ENCODE measurements at places on chromosomes 1 and 21.

- no peak for DNase-seq
These were observed 94.1 kb downstream of the ADARB1 start for GRCh38 chr21:45168522-45168921.

- no peak for DNase-seq
These were observed 28.3 kb downstream of the KIRREL1 start for GRCh38 chr1:158021721-158022120.

DNA sequence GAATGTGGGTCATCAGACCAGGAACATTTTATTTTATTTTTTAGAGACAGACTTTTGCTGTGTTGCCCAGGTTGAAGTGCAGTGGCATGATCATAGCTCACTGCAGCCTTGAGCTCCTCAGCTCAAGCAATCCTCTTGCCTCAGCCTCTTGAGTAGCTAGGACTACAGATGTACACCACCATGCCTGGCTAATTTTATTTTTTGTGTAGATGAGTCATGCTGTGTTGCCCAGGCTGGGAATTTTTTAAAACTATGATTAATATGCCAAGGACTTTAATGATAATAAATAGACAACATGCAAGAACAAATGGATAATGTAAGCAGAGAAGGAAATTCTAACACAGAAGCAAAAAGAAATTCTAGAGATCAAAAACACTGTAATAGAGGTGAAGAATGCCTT lies 142.4 kb downstream of the AK5 start:
- DNase-seq: no peak

GRCh38 chr1:147542569-147542897 lies 1.2 kb downstream of the BCL9 start:
- DNase-seq: no peak

- DNase-seq: no peak
These were observed 28.1 kb upstream of the KDM4A start for GRCh38 chr1:43621861-43622260.

DNA sequence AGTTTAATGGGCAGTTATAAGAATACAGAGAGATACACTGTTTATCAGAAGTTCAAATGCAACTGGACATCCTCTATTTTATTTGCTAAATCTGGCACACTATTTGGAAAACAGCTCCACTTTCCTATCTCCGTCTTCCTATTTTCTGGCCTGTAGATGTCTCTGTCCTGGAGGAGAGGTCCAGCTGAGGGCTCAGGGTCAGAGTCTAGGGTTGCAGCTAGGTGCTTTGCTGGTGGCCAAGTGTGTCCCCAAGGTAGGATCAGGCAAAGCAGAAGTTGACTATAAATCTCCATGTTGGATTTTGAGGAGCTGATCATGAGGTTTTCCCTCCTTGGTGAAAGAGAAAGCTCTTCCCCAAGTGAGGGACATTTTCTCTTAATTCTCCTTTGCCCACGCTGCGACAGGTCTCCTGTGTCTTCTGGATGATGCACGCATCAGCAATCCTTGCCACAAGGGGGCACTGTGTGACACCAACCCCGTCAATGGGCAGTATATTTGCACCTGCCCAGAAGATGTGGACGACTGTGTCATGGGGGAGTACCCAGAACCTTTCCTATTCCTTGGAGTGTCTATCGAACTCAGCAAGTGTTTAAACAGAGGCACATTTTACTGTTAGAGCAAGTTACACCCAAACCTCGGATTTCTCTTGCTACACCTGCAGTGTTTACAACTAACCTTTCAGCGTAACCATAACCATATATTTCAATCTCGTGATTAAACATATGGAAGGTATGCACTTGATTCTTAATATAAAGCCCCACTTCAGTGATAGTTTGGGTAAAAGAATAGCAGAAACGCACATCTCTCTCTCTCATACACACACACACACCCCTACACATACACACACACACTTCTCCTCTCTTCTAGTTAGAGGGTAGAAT lies 10.2 kb downstream of the ADAM30 start:
- DNase-seq: no peak

DNA sequence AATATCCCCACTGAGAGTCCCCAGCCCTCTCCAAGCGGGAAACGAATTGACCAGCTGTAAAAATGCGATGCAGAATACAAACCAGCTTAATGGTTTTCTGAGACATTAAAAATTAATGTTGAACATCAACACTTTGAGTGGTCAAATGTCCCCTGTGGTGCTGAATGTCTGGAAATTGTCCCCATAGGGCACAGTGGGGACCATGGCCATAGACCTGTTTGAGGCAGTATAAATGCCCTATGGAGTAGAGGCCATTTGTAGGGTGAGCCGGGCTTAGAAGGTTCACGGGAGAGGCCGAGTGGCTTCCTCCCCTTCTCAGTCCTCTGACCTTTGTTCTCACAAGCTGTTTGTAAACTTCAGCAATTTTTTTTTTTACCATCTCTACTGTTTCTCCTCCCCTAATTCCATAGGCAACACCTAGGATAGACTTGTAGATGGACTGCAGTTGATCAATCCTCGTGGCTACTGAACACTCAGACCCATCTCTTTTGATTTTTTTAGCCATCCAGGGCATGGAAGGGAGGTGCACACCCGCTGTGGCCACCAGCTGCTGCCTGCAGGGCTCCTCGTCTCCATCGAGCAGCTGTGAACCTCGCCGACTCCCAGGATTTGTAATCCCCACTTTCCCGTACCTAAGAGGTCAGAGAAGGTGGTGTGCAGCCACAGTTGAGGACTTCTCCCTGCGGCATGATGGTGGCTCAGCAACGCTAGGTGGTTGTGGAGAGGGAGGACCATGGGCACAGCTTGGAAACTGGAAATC lies 41.0 kb downstream of the KAZN start:
- DNase-seq: no peak

DNA sequence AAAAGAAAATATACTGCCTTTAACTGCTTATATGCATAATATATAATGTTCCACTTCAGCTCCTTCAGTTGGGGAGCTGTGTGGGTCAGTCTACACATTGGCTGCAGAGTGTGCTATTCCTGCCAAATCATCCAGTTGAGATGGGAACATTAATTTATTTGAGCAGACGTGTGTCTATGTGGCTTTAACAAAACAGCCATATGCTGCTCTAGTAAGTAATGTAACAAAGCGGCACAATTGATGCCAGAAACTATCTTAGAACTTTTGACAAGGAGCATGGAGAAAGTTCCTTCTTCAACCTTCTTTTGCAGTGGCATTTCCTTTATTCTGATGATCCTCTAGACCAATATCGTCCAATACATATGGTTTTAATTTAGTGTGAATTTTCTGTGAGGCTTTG lies 285.9 kb upstream of the C1orf87 start:
- no peak for DNase-seq

DNA sequence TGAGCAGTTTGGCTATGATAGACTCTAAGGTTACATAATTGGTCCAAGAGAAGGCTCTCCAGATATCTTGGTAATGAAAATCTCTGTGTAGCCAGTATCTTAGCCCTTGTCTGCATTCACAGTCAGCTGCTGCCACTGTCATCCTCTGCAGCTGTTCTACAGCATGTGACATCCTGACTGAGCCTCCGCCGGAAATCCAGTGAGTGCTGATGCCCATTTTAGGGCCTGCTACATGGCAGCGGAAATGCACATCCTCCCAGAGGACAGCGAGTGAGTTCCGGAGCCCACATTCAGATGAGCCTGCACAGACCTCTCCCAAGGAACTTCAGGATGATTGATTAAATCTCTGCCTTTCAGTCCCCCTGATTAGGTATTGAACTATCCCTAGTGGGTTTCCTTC lies 237.1 kb downstream of the HHIPL2 start:
- DNase-seq: no peak

DNA sequence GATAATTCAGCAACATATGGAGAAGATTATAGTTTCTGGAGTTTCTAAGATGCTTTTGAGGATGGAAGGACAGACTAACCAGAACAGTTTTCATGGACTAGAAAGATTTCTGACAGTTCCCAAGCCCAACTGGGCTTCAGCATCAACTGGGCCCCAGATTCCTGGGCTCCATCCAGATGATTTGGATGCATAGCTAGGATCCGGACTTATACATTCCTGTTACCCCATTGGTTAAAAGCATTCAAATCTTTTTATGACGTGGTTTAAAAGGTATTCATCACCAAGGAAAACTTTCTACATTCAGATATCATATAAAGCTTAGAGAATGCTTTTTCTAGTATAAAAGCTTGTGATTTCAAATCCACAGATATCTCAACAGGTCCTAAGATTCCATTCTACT lies 29.7 kb downstream of the TSHB start:
- DNase-seq: no peak

GRCh38 chr1:154608397-154609270 lies 648 bp upstream of the ADAR start:
- peak; percentile 26 for DNase-seq

- DNase-seq: no peak
These were observed 138.2 kb upstream of the BRINP3 start for GRCh38 chr1:190615818-190616217.

DNA sequence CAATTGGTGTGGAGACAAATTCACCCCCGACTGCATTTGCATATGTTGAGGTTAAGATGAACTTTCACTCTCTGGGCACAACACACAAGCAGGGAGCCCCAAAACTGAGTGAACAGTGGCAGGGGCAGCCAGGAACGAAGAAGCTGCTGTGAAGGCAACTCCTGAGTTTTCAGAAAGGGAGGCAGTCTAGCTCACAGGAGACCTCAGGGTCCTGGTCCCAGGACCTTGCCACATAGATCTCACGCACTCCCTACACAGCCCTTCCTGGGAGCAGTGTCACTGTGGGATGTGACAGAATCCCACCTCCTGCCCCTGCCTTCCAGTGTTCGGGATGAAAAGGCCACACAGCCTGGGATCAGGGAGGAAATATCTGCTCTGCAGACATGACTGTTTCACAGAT lies 60.9 kb downstream of the KCND3 start:
- DNase-seq: no peak

DNA sequence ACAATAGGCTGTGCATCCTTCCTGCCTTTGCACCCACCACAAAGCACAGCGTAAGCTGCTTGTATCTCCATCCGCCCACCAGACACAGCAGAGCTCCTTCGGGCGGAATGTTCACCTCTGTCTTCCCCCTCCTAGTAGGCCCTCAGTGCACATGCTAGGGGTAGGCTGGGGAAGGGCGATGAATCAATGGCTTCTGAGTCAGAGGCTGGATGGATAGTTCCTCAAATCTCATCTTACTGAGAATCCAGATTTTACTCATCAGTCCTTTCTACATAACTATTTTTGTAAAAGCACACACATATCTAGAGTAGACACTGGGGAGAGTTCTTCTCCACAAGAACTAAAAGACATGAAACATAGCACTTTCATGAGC lies 73.8 kb downstream of the BCAR3 start:
- no peak for DNase-seq

GRCh38 chr1:118788463-118788862 lies 199.7 kb downstream of the TBX15 start:
- no peak for DNase-seq

- no peak for DNase-seq
These were observed 38.3 kb upstream of the OSBPL9 start for GRCh38 chr1:51578383-51579109.

GRCh38 chr1:60563777-60564535 lies 490.4 kb upstream of the C1orf87 start:
- DNase-seq: no peak

- DNase-seq: no peak
These were observed 139.2 kb downstream of the ETS2 start for GRCh38 chr21:38944903-38945302.

- DNase-seq: peak; percentile 95
These were observed at the start of gene SLAMF1 for GRCh38 chr1:160646711-160647328. Gene SLAMF1, minus strand, starts transcription at chr1:160647044. Its CDS starts 99 bp downstream, at chr1:160646945.

DNA sequence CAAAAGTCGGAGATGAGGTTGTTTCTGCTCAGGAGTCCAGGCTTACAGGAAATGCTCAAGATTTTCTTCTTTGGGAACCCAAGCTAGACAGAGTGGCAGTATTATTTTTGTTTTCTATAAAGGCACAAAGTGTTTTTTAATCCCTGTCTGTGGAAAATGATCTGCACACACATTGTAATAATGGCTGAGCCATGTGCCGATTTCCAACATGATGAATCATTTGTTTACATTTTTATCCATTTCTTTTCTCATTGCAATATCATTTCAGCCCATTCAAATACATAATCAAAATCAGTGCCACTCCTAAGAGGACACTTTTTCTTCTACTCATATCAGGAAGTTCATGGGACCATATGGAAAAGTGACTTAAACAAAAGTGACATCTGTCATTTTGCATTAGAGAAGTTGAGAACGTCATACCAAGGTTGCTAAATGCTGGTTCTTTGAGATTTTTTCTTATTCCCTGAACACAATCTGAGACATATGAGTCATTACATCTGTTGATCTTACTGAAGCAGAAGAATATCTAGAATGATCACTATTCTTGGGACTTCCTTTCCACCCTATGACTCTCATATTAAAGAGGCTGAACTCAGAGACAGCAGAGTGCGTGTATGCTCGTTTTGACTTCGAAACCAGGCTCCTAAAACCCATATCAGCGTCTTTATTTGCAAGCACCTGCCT lies 44.9 kb downstream of the ACTA1 start:
- no peak for DNase-seq

- no peak for DNase-seq
These were observed 3.4 kb upstream of the ECE1 start for GRCh38 chr1:21293537-21294265.

GRCh38 chr1:101733340-101733739 lies 263.4 kb downstream of the OLFM3 start:
- no peak for DNase-seq

GRCh38 chr1:153683854-153684253 lies 5.4 kb downstream of the NPR1 start:
- DNase-seq: no peak

DNA sequence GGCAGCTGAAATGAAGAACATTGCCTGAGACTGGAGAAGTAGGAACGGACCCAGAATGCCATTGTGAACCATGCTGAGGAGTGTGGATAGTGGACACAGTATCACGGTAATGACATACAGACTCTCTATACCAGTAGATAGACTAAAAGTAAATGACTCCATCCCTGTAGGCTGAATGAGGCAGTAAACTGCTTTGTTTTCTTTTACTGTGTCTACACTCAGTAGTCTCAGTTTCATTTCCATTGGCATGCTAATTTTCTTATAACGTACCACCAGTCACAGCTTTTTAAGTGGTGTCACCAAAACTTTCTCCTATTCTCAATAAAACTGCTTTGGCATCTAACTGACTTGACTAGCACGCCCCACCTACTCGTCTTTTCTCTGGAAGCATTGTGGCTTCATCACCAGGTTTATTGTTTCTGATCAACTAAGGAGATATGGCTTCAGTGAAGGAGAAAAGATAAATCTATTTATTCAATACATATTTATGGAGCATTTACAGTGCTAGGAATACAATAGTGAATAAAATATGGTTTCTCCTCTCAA lies 8.4 kb upstream of the ZNF697 start:
- DNase-seq: no peak

DNA sequence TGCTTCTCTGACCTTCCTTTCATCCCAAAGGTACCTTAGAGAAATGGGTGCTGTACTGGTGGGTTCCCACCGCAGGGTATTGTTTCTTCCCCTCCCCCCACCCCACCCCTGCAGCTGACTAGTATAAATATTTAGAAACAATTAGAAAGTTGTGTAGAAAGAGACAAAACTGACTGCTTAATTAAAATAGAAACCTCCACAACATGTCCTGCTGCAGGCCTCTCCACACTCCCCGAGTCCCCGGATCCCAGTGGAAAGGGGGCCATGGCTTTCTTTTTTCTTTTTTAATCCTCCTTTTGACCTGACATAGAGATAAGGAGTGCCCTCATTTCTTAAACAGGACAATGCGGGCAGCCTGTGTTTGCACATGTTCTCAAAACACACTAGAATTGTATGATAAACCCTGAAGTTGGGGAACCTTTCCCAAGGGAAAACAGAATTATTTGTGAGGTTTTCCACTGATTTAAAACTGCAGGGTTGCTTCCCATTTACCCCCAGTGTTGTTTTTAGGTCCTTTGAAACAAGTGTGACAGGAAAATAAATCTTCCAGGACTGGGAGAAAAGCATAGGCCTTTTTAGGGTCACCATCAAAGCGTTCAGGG lies 1.7 kb downstream of the RHOU start:
- no peak for DNase-seq
